ENCODE measurements at places on chromosomes 16 and 17.

DNA sequence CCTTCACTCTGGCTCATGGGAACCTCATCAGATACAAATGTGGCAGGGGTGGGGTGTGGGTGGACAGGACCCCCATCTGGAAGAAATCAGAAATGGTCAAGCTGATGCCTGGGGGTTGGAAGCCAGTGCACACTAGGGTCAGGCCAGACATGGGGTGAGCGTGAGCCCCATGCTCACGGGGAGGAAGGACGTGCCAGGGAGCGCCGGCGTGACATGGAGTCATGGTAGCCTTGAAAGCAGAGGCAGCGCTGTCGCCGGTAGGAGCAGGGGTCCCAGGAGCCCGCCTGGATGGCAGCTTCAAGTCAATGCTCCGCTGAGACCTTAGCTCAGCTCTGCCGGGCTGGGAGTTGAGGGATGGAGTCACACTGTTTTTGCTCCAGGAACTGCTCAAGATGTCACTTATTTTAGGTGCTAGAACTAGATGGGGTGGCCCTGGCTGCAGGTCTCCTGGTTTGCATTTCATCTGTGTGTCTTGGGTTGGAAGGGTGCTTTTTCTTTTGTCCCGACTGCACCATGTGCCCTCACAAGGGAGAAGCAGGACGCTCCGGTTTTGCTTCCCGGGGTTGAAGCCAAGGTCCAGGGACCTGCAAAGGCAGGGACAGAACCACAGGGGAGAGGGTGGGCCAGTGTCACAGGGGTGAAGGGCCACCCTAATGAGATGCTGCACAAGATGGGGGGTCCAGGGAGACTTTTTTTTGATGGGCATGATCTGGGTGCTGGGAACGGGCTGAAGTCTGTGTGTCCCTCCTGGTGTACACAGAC lies 51.4 kb downstream of the USP22 start:
- H3K4me3 ChIP-seq = no peak overlapping the region
- H3K4me1 ChIP-seq = no peaks in the 10 kb centered on the region
- H3K27me3 ChIP-seq = no peaks in the 10 kb centered on the region
- no peak for DNase-seq

GRCh38 chr17:29726715-29727252 lies 104.1 kb upstream of the CORO6 start:
- H3K36me3 ChIP-seq = peaks cover 15% of the 10 kb centered on the region
- H3K4me3 ChIP-seq = no peak overlapping the region
- no peak for DNase-seq
- peak overlapping the region; percentile 61 for H3K27ac ChIP-seq

DNA sequence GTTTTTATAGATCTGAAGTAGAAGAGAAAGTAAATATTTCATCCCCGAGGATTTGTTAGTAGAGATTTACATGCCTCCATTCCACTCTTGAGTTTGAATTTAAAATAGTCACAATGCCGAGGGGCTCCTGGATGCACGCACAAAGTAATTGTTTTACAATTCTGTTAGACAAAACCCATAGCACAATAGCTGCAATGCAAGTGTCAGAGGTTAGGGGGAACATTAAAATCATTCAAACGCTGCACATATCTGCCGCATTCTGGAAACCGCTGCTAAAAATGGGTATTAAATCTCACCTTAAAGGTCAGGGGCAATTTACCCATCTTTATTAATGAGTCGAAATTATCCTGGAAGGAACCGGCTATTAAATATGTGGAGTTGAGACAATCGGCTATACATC lies 528.5 kb upstream of the HSBP1 start:
- H3K4me3 ChIP-seq = no peak overlapping the region
- H3K27me3 ChIP-seq = no peaks in the 10 kb centered on the region
- no peaks in the 10 kb centered on the region for H3K4me1 ChIP-seq
- no peak overlapping the region for H3K27ac ChIP-seq

DNA sequence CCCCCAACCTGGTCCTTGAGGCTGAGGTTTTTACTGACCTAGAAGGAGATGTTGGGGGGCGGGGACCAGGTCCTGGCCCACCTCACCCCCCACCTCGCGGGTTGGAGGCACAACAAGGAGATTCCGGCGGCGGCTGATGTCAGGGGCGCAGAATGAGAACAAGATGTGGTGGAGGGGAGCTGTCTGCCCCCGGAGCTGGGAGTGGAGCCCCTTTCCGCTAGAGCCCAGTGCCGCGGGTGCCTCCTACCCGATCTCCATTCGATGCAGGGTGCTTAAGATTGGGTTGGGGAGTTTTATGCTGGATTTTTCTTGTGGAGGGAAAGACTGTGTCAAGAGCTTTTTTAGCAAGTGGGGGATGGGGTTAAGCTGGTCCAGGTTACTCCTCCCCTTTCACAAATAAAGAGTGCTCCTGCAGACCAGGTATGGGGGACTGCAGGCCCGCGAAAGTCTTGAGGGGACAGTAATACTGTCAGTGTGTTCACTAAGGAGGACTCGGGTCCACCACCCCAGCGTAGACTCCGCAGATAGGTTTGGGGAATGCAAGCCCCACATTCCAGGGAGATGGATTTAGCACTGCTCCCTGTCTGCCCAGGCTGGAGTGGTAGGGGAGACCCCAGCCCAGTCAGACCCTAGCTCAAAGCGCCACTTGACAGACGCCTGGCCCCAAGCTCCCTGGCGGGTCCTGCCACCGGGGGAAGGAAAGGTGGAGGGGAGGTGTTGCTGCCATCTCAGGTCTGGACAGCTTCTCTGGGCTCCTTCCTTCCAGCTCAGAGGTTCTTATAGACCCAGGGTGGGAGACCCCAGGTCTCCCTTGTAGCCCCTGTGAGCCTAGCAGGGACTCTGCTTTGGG lies 2.0 kb downstream of the CACNA1G start:
- peaks cover 61% of the 10 kb centered on the region for H3K27me3 ChIP-seq
- peaks cover 22% of the 10 kb centered on the region for H3K4me1 ChIP-seq
- H3K4me3 ChIP-seq = peak overlapping the region; percentile 25
- H3K27ac ChIP-seq = no peak overlapping the region
- no peaks in the 10 kb centered on the region for H3K36me3 ChIP-seq
- DNase-seq = no peak

GRCh38 chr16:58038219-58038641 lies 12.7 kb downstream of the MMP15 start:
- H3K27ac ChIP-seq = no peak overlapping the region
- no peaks in the 10 kb centered on the region for H3K4me1 ChIP-seq
- no peak overlapping the region for H3K4me3 ChIP-seq
- DNase-seq = no peak

DNA sequence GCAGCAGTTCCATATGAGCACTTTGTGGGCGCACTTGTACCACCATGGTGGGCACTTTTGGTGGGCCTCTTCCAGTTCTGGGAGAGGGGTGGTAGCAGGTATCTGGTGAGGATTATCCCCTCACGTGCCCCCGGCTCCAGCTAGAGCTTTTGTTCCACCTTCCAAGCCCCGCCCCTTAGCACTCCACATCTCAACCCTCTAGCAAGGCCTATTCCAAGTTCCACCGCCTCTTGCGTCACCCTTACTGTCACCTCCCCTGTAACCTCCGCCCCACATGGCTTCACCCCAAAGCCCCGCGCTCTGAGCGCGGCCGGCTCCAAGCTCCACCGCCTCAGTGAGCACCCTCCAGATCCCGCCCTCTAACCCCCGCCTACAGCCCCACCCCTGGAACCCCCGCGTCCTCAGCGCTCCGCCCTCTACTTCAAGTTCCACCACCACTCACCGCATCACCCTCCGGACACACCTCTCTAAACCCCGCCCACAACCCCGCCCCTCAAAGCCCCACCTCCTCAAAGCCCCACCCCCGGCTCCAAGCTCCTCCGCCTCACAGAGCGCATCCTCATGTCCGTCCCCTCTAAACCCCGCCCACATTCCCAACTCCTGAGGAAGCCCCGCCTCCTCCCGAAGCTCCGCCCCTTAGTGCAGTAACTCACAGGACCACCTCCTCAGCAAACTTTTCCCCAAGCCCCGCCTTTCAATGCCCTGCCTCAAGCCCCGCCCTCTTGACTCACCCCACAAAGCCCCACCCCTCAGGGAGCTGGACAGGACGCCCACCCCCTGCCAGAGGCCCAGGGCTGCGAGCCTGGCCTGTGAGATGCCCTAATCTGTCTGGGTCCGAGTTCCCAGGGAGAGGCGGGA lies 11.1 kb downstream of the SCN4A start:
- peak overlapping the region; percentile 39 for H3K4me3 ChIP-seq
- peak; percentile 70 for DNase-seq

GRCh38 chr16:52251495-52251894 lies 295.4 kb downstream of the TOX3 start:
- no peaks in the 10 kb centered on the region for H3K4me1 ChIP-seq
- no peak overlapping the region for H3K27ac ChIP-seq
- DNase-seq = no peak
- no peaks in the 10 kb centered on the region for H3K36me3 ChIP-seq

DNA sequence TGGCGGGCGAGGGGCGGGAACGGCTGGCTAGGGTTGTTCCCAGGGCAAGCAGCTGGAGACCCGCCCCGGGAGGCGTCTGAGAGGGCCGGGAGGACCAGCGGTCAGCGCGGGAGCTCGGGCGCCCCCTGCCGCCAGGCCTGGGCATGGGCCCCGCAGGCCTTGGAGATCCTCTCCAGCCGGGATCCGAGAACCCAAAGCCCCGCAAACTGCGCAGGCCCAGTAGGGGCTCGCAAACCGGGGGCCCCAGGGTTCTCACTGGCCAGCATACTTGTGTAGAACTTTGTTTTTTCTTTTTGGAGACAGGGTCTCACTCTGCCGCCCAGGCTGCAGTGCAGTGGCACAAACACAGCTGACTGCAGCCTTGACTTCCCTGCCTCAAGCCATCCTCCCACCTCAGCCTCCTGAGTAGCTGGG lies 20.8 kb upstream of the ZNF423 start:
- DNase-seq = peak; percentile 57
- H3K4me1 ChIP-seq = no peaks in the 10 kb centered on the region
- no peaks in the 10 kb centered on the region for H3K36me3 ChIP-seq
- no peak overlapping the region for H3K4me3 ChIP-seq

DNA sequence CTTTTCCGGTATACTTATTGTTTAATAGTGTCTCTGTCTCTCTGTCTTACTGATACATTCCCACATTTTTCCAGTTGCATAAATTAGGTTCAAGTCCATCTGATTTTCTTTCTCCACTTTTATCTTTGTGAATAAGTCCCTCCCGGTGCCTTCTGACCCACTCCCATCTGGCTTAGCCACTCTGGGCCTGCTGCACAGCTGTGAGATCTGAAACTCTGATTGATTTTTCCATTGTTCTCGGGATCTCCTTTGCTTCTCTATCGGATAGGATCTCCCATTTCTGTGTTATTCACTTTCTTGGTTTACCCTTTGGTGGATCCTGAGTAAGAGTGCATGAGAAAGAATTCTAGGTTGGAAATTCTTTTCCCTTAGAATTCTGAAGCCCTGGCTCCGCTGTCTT lies 8.6 kb downstream of the UTP4 start:
- H3K27me3 ChIP-seq = no peaks in the 10 kb centered on the region
- DNase-seq = no peak
- no peak overlapping the region for H3K27ac ChIP-seq
- no peak overlapping the region for H3K4me3 ChIP-seq

GRCh38 chr17:73536700-73537605 lies 107.3 kb downstream of the SDK2 start:
- no peaks in the 10 kb centered on the region for H3K27me3 ChIP-seq
- H3K36me3 ChIP-seq = no peaks in the 10 kb centered on the region
- no peak for DNase-seq
- H3K27ac ChIP-seq = no peak overlapping the region
- no peak overlapping the region for H3K4me3 ChIP-seq

DNA sequence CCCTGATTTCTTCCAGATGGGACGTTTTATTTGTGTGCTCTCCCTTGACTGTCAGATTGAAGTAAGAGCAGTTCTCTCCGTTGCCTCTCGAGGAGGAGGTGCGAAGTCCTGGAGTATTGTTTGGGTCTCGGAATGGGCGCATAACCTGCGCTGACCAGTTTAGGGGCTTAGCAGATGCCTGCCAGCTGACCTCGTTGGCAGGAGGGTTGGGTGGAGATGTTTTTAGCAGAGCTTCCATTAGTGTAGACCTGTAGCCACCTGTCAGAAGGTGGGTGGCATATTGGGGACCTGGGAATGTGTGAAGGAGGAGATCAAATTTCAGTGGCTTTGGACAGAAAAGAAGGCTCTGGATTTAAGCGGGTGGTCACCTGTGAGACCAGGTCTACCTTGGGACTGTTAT lies 3.6 kb downstream of the RASD1 start:
- H3K27me3 ChIP-seq = peaks cover 7% of the 10 kb centered on the region
- no peak for DNase-seq
- H3K27ac ChIP-seq = no peak overlapping the region
- H3K36me3 ChIP-seq = peaks cover 14% of the 10 kb centered on the region
- H3K4me3 ChIP-seq = no peak overlapping the region
- peaks cover 22% of the 10 kb centered on the region for H3K4me1 ChIP-seq

DNA sequence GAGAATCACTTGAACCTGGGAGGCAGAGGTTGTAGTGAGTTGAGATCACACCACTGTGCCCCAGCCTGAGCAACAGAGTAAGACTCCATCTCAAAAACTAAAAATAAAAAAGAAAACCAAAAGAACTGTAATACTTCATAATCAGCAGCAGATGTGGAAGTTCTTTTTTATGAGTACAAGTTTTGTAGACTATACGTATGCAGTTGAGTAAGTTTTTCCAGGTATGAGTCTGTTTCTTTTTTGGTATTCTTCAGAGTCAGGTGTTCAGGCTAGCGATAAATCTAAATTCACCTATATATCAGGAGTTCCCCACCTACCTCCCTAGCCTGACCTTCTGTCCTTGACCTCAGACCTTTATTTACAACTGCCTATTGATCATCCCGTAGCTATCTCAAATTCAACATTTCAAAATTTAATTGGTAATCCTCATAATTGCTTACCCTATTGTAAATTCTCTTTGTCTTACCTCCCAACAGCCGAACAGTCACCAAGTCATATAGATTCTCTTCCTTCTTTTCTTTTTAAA lies 10.7 kb downstream of the DCTN5 start:
- DNase-seq = peak; percentile 21
- H3K27ac ChIP-seq = peak overlapping the region; percentile 62
- no peak overlapping the region for H3K4me3 ChIP-seq
- no peaks in the 10 kb centered on the region for H3K27me3 ChIP-seq

- H3K27me3 ChIP-seq = no peaks in the 10 kb centered on the region
- DNase-seq = peak; percentile 62
- H3K36me3 ChIP-seq = no peaks in the 10 kb centered on the region
- H3K27ac ChIP-seq = peak overlapping the region; percentile 77
- H3K4me3 ChIP-seq = peak overlapping the region; percentile 64
- H3K4me1 ChIP-seq = peaks cover 58% of the 10 kb centered on the region
Measured at GRCh38 chr17:67469208-67469980, 92.3 kb downstream of the PITPNC1 start.

GRCh38 chr16:5932906-5933305 lies 835.3 kb upstream of the EEF2KMT start:
- H3K27ac ChIP-seq = no peak overlapping the region
- no peaks in the 10 kb centered on the region for H3K27me3 ChIP-seq
- no peaks in the 10 kb centered on the region for H3K4me1 ChIP-seq
- no peak for DNase-seq
- H3K36me3 ChIP-seq = no peaks in the 10 kb centered on the region

Measured in activated CD4-positive, alpha-beta memory T cell treated with anti-CD3 and anti-CD28 coated beads for 36 hours (primary cell).